ENCODE measurements at places on chromosomes 2 and 18.

- no peak for DNase-seq
- H3K27ac ChIP-seq: no peak overlapping the region
- H3K27me3 ChIP-seq: no peaks in the 10 kb centered on the region
- no peaks in the 10 kb centered on the region for H3K36me3 ChIP-seq
- H3K4me1 ChIP-seq: no peaks in the 10 kb centered on the region
Observed at GRCh38 chr2:53848062-53848461, 11.7 kb downstream of the GPR75 start.

DNA sequence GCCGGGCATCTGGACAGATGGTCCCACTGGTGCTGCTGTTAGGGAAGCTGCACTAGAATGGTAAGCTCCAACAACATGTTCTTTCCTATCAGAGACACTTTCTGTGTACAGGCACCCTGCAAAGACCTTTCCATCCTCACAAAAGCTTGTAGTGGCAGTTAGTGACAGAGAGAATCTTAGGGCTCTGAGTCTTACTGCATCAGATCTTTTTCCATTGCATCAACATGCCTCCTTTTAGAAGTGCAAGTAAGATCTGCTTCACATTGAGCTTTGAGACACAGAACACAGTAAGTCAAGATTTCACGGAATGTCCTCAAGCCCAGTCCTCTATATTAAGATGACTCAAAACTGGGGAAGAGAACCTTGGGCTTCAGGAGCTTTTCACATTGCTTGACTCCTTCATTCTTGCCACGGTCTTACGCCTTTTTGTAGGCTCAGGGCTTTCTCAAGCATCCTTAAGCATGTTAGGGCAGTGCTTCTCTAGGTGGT is 52.6 kb downstream of the ARL4C start:
- no peak overlapping the region for H3K27ac ChIP-seq
- H3K4me1 ChIP-seq: no peaks in the 10 kb centered on the region
- H3K36me3 ChIP-seq: no peaks in the 10 kb centered on the region
- no peaks in the 10 kb centered on the region for H3K27me3 ChIP-seq
- DNase-seq: no peak

DNA sequence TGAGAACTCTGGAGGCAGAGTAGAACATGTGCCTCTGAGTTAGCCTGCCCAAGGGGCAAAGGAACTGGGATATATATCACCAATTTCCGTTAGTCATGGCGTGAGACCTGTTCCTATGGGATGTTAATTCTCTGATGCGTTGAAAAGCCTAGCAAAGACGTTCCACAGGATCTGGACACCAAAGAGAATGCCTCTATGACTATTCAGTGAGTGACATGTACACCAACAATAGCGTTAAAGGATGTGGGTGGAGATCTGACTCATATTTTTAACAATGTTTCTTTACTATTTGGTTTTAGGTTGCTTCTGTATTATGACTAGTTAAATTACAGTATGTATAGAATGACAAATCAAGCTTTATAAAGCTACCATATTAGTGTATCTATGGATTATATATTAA is 320.9 kb upstream of the MC4R start:
- H3K4me1 ChIP-seq: no peaks in the 10 kb centered on the region
- no peaks in the 10 kb centered on the region for H3K36me3 ChIP-seq
- DNase-seq: no peak
- H3K4me3 ChIP-seq: no peak overlapping the region

DNA sequence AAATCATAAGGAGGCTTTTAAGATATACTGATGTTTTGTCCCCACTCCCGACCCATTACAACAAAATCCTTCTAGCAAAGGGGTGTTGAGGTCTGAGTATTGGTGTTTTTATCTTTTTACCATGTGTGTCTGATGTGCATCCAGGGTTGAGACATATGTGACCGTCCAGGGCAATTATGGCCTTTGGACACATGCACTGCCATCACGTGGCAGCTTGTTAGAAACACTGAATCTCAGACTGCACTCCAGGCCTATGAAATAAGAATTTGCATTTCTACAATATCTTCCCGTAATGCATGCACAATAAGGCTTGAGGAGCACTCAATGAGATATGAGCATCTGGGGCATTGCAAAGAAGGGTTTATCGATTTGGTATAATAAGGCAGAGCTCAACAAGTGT is 235.1 kb upstream of the ZNF804A start:
- no peaks in the 10 kb centered on the region for H3K27me3 ChIP-seq
- no peaks in the 10 kb centered on the region for H3K4me1 ChIP-seq
- no peak overlapping the region for H3K27ac ChIP-seq
- no peak for DNase-seq
- no peaks in the 10 kb centered on the region for H3K36me3 ChIP-seq
- no peak overlapping the region for H3K4me3 ChIP-seq

GRCh38 chr2:33106115-33106514 is 159.4 kb downstream of the LTBP1 start:
- H3K27me3 ChIP-seq: no peaks in the 10 kb centered on the region
- no peaks in the 10 kb centered on the region for H3K4me1 ChIP-seq
- H3K27ac ChIP-seq: no peak overlapping the region
- no peak for DNase-seq

DNA sequence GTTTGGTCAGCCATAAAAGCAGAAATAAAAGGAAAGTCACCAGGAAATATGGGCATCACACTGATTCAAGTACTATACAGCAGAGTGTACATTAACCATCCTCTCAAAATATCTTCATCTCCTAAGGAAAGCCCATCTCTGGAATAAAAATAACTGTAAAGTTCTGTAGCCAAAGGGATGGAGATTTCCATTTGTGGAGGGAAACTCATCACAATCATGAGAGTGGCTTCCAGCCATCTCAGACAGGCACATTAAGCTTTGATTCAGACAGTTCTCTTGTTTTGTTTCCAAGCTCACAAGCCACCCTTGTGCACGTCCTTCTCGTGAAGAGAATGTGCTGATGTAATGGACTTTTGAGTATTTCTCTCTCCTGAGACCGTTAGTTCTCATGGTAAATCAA is 695.5 kb downstream of the LRRTM4 start:
- H3K36me3 ChIP-seq: no peaks in the 10 kb centered on the region
- H3K4me1 ChIP-seq: no peaks in the 10 kb centered on the region
- no peak overlapping the region for H3K4me3 ChIP-seq
- no peak for DNase-seq
- H3K27ac ChIP-seq: no peak overlapping the region
- H3K27me3 ChIP-seq: no peaks in the 10 kb centered on the region

DNA sequence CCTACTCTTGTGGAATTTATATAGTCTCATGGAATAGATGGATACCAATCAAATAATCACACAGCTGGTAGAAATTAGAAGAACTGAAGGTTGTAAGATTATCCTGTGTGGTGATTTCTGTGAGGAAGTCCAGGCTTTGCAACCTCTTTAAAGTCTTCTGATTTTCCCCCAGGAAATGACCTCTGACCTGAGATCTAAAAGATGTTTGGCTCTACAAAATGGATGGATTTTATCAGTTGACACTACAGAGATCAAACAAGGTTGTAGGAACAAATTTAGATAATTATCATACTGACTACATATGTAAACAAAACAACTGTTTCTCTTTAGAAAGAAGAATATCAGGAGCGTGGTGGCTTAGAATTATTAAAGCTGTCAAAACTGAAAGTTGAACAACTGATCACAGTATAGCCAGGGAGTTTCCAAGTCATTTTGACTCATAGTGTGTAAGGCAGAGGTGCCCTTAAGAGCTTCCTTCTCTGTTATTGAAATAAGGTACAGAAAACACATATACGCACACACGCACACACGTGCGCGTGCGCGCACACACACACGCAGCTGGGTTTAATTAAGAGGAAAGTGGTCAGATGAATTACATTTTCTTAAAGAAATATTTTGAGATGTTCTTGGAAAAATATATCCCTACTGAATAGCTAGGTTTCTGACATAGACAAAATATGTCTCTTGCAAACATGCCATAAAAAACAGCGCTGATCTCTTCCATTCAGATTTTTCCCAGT is 35.5 kb upstream of the PELI1 start:
- no peaks in the 10 kb centered on the region for H3K4me1 ChIP-seq
- no peak for DNase-seq
- H3K27ac ChIP-seq: no peak overlapping the region

DNA sequence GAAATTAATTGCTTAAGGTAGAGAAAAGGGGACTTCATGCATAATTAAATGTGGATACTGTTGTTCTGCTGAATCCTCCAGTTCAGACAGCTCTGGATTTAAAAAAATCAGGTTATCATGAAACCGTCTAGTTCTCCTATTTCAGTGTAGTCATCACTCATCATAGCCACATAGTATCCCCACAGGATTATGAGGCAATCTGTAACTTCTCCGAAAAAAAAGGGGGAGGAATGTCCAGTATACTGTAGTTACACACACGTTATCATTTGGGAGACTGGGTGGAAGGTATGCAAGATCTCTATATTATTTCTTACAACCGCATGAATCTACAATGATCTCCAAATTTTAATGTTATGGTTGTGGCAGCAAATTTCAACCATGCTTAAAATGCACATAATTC is 114.0 kb downstream of the HIBCH start:
- H3K4me1 ChIP-seq: peaks cover 6% of the 10 kb centered on the region
- H3K4me3 ChIP-seq: no peak overlapping the region
- no peak overlapping the region for H3K27ac ChIP-seq
- DNase-seq: no peak
- no peaks in the 10 kb centered on the region for H3K36me3 ChIP-seq
- H3K27me3 ChIP-seq: no peaks in the 10 kb centered on the region

GRCh38 chr2:68663371-68664156 is 20.2 kb downstream of the PROKR1 start:
- H3K4me1 ChIP-seq: no peaks in the 10 kb centered on the region
- no peaks in the 10 kb centered on the region for H3K27me3 ChIP-seq
- H3K27ac ChIP-seq: no peak overlapping the region
- no peak for DNase-seq

GRCh38 chr2:23399674-23400261 is 14.8 kb downstream of the KLHL29 start:
- H3K4me1 ChIP-seq: peaks cover 8% of the 10 kb centered on the region
- H3K27ac ChIP-seq: no peak overlapping the region
- H3K27me3 ChIP-seq: no peaks in the 10 kb centered on the region
- no peak overlapping the region for H3K4me3 ChIP-seq
- DNase-seq: no peak

DNA sequence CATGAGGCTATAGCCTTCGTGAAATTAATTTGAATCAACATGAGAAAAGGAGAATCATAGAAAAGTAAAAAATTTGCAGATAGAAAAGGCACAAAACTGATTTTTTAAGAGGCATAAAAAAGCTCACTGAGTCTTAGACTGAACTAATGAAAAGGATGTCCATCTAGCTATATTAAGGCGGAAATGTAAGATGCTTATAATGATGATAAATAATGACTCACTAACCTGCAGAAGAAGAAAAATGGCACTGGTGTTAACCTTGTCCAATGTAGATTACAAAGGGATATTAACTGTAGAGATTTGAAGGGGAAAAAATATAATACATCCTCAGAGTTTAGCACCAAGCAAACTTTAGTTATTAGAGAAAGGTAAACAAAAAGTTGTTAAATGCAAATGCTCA is 1098.0 kb upstream of the DDX18 start:
- H3K4me3 ChIP-seq: no peak overlapping the region
- no peak for DNase-seq
- no peak overlapping the region for H3K27ac ChIP-seq
- H3K36me3 ChIP-seq: no peaks in the 10 kb centered on the region
- no peaks in the 10 kb centered on the region for H3K4me1 ChIP-seq

DNA sequence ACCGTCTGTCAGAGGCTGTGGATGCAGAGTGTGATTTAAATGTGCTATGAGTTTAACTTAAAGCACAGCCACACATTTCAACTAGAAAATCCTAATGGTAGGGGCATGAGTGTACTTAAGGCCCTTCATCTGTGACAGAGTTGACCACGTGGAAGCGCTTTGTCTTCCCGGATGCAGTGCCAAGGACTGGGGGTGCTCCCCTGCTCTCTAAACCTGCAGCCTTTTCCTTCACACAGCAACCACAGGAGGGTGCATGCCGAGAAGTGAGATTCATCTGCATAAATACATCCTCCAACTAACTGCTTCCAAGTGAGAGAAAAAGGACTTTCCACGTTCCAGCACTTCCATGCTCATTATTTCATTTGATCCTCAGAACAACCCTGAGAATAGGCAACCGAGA is 149.6 kb downstream of the MYT1L start:
- peak; percentile 72 for DNase-seq
- H3K36me3 ChIP-seq: no peaks in the 10 kb centered on the region
- peaks cover 7% of the 10 kb centered on the region for H3K4me1 ChIP-seq
- H3K27ac ChIP-seq: no peak overlapping the region
- no peaks in the 10 kb centered on the region for H3K27me3 ChIP-seq
- H3K4me3 ChIP-seq: no peak overlapping the region

DNA sequence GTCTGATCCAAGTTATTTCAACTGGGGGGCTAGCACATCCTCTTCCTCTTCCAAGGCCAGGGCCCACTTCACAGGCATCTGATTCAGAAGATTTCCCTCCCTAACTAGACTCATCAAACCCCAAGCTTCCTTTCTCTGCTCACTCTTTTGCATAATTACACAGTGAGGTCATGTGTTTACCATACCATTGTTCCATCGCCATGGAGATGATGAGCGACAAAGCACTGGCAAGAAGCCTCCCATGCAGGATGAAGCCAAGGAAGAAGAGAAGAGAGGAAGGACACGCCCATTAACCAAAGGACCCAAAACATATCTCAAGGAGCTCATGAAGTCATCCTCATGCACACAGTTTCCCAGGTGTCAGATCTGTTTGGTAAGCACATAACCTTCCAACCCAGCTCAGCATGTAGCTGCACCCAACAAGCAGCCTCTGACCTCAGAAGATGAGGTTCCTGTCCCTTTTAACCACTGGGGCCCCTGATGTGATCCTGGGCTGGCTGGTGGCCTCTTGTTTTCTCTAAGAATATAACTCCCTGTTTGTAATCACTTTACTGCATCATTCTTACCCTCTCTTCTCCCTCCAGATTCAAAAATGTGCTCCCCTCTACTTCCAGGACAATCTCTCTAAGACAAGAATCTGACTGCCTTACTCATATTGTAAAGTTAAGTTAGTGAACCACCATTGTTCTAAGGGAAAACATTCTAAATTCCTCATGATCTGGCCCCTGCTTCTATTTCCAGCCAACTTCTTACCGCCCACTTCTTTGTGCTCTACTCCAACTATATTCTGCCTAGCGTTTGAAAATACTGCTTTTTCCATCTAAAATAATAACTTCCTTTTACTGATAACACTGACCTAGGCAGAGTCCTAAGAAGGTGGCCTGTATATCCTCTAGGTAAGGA is 190.1 kb downstream of the TTC32 start:
- no peak overlapping the region for H3K27ac ChIP-seq
- H3K4me1 ChIP-seq: no peaks in the 10 kb centered on the region
- no peak overlapping the region for H3K4me3 ChIP-seq
- no peaks in the 10 kb centered on the region for H3K36me3 ChIP-seq
- no peaks in the 10 kb centered on the region for H3K27me3 ChIP-seq
- no peak for DNase-seq

DNA sequence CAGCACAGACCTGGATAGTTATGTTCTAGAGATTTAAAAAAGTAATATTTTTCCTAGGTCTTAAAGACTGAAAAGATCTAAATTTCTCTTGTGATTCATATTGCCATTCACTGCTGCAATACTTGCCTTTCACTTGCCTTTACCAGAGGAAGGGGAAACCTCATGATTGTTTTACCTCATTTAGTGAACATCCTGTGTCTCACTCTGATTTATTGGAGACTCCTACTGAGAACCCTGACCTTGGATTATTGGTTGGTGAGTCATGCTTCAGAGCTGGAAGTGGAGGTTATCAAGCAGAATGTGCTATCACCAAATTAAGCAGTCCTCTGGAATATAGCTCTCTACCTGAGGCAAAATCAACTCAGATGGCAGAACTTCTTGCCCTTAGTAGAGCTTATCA is 500.5 kb downstream of the TSN start:
- H3K27me3 ChIP-seq: no peaks in the 10 kb centered on the region
- DNase-seq: no peak
- no peak overlapping the region for H3K4me3 ChIP-seq
- H3K4me1 ChIP-seq: no peaks in the 10 kb centered on the region
- H3K27ac ChIP-seq: no peak overlapping the region
